ENCODE measurements at places on chromosomes 1 and 21.

- DNase-seq, result no peak
Measured at GRCh38 chr21:24829397-24829796, 777.9 kb downstream of the MRPL39 start.

DNA sequence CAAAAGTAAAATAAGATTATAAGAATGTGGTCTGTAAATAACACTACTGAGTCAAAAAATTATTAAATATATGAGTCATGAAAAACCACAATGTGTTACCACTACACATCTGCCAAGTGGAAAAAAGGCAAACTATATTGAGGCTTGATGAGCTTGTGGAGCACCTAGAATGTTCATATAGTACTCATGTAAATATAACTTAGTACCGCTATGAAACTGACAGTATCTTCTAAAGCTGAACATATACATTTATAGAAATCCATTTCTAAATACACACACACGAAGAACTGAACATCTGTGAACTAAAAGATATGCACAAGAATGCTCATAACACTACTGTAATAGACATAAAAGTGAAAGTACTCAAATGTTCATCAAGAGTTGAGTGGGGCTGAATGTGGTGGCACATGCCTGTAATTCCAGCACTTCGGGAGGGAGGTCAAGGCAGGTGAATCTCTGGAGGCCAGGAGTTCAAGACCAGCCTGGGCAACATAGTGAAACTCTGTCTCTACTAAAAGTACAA is 18.5 kb upstream of the GBP3 start:
- no peak for DNase-seq

DNA sequence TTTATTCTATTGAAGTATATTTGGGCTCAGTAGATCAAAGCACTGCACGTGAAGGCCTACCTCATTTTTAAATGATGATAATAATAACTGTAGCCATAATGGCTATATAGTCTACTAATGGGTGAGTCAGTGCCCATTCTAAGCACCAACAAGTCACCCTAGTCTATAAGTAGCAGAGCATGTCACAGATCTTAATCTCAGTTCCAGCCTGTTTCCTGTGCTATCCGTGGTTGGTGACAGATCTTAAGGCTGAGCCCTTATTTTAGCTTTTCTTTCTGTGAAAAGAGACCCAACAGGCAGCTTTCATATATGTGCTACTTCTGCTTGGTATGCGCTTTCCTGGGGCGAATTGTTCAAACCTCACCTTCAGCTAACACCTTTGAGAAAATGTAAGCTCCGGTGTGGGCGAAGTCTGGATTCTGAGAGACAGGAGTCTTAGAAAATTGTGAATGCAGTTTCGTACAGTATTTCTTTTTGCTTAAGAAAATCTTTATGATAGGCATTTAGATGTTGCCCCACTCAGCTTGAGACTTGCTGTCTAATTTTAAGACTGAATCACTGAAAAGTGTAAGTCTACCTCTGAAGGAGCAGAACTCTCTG is 59.6 kb downstream of the FMN2 start:
- no peak for DNase-seq

DNA sequence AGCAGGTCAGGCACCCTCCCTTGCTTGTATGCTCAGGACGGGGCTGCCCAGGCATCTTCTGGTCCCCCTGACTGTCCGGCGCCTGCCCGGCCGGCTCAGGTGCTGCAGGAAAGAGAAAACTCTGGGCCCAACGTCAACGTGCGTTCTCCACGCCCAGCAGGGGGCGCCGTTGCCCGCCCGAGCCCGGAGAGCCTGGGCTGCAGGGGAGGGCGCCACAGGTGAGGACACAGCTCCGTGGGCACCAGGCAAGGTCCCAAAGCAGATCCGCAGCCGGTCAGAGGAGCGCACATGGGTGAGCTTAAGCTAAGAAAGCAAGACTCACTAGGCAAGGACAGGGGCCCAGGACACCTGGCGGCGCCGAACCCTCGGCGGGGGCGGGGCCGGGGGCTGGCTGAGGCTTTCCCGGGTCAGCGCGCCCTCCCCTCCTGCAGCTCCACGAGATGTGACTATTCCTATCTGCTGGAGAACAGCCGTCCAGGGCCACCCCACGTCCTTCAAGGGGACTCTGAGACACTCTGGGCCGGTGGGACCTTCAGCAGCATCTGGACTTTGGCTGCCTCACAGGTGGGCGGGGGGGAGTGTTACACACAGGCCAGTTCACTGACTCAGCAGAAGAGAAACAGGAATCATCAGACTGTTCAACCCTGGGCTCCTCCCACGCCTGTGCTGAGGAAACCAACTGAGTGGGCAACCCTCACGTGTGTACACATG is 29.3 kb downstream of the KRTAP10-1 start:
- peak; percentile 73 for DNase-seq

DNA sequence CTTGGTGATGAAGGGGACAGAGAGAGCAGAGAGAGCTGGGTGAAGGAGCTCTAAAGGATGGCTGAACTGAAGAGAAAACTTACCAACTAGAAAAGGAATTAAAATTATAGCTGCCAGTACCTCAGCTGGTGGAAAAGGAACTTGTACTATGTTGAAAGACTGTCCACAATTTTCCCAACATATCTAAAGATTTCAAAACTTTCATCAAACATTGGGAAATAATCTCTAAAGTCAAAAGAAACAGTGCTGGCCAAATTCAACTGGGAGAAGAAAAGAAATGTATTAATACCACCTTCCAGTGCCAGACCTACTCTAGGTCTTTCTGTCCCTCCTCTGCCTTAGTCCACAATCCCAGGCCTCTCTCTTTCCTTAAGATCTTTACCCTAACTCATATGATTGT is 6.1 kb downstream of the SMG5 start:
- no peak for DNase-seq

DNA sequence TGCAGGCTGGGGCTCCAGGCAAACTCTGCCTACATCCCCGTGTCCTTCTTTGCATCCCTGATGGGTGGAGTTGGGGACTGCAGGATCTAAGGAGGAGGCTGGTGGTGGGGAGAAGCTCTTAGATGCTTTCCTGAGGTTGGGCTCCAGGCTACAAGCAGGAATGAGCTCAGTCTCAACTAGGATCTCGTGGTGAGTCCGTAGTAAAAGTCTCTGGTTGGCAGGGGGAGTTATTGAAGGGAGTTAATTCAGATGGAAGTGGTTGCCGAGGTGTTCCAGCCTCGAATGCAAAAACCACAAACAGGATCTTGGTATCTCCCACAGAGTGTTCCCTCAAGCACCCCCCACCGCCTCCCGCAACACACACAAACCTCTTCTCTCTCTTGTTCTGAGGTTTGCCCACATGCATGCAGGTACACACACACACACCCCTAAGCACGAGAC is 35.0 kb downstream of the TMCC2 start:
- DNase-seq, result no peak

GRCh38 chr1:5776035-5776550 is 216.1 kb downstream of the NPHP4 start:
- no peak for DNase-seq

DNA sequence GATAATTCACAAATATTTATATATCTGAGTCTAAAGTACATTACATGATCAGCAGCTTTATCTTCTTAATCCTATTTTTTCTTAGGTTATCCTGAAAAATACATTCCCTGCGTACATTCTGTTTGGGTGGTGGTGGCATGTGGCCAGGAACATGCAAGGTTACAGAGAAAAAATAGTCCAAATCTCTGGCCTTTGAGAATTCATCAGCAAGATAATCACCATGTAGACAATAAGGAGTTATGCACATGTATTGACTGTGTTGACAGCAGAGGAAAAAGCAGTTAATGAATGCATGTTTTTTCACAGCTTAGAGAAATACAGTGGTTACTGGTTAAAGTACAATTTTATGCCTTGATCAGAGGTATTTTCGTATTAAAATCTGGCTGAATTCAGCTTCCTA is 49.0 kb downstream of the ABCA4 start:
- no peak for DNase-seq

GRCh38 chr1:18743233-18743632 is 112.6 kb downstream of the PAX7 start:
- no peak for DNase-seq

- DNase-seq, result no peak
Measured at GRCh38 chr1:40014812-40015594, 25.5 kb upstream of the CAP1 start.

GRCh38 chr1:95657248-95657647 is 423.2 kb downstream of the RWDD3 start:
- DNase-seq, result no peak

- DNase-seq, result no peak
Measured at GRCh38 chr21:34357889-34358288, 5.9 kb upstream of the KCNE2 start.

DNA sequence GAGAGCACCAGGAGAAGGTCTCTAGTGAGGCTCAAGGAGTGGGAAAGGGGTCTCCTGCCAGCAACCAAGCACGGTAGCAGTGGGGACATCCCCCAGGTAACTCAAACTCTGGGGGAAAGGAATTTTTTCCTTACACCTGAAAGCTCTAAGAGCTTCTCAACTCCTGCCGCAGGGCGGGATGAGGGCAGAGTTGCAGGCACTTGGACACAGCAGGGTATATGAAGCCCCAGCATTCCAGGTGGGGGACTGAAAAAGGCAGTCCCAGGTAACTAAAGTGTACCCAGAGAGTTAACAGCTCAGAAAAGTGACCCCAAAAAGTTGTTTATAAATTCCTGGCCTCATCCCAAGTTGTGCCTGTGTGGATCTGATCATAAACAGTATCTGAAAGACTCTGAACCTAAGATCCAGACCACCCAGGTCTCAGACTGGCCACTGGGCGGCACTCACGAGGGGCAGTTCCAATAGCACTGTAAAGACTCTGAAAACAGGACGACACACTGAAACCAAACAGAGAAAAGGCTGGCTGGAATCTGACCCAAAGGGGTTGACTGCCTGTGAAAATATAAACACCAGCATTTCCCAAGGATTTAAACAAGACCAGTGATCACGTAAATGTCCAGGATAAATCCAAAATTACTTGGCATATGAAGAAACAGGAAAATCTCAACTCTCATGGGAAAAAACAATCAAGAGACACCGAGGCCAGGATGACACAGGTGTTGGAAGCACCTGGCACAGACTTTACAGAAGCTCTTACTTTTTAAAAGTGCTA is 47.5 kb downstream of the HSF2BP start:
- no peak for DNase-seq

GRCh38 chr1:89938171-89939055 is 56.5 kb upstream of the ZNF326 start:
- no peak for DNase-seq

DNA sequence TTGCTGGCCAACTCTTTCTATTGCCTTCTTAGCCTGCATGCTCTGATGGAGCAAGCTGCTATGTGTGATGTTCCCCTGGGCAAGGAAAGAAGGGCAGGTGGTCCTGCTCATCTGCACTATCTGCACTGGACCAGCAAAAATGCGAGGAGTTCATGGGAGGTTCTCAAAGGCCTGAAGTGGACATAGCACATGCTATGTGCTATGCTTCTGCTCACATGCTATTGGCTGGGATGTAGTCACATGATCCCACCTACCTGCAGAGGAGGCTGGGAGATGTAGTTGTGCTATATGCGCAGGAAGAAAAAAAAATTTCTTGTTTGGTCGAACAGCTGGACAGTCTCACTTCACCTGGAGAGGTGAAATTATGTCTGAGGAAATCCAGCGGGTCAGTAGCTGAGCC is 587.7 kb downstream of the MATN1 start:
- DNase-seq, result no peak

Measured in activated T-helper 1 cell treated with Interleukin-2 at 50 U/mL for 16 hours (primary cell).